ENCODE measurements at places on chromosomes 6 and 20.

GRCh38 chr6:4264081-4264480, 128.7 kb upstream of the ECI2 start:
- DNase-seq = no peak

- no peak for DNase-seq
Measured at GRCh38 chr6:5199702-5200101, 61.0 kb downstream of the LYRM4 start.

GRCh38 chr20:52175840-52176239, 15.7 kb downstream of the ZFP64 start:
- DNase-seq = no peak

GRCh38 chr6:22042706-22043105, 254.1 kb downstream of the PRL start:
- DNase-seq = no peak

DNA sequence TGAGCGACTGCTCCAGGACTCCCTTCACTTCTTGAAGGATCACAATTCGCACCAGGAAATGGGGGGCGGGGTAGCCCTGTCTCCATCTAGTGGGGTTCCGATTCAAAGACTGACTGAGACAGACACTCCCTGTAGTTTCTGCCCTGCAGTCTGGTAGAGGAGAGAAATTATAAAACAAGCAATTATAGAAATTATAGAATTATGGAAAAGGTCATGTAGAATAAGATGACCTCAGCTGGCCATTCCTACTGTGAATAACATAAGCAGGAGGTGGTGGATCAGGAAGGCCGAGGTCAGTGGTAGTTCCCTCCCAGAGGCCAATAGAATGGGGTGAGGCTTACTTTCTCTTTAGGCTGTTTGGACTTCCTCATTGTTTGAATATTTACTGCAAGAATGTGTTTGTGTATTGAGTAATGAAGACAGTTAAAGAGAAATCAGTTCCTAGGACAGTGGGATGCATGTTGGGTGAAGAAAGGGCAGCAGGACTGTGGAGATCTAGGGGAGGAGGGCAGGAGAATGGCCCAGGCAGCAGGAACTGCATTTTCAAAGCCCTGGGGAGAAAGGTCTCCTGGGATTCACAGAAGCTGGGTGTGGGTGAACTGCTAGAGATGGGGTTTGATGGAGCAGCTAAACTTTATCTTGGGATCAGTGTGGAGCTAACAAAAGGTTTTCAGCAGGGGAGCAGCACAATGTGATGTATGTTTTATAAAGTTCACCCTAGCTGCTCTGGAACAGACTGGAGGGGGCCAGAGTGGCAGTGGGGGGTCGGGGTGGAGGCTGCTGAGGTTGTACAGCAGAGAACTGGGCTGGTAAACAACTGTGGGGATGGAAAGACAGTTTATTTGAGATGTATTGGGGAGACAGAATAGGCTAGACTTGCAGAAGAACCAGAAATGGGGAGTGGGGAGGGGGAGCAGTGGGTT, 2.1 kb downstream of the ZNF341 start:
- DNase-seq = no peak

GRCh38 chr6:34146801-34147592, 1.1 kb upstream of the GRM4 start:
- no peak for DNase-seq

GRCh38 chr20:39799366-39799965, 837.3 kb downstream of the DHX35 start:
- no peak for DNase-seq

- DNase-seq = no peak
Measured at GRCh38 chr20:47191074-47191673, 165.3 kb downstream of the ZMYND8 start.

DNA sequence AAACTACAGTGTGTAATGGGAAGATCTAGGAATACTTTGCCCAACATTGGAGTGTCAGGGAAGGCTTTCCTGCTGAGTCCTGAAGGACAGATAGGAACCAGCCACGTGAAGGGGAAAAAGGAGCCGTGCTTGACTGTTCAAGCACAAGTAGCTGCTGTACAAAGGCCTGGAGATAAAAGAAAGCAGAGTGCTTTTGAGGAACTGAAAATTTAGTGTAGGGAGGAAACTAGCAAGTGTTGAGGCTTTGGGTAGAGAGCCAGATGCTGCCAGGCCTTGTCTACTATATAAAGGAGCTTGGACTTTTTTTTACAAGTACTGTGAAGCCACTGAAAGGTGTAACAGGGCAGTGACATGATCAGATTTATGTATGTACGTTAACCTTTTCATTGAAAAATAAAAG, 39.0 kb downstream of the DSE start:
- no peak for DNase-seq

DNA sequence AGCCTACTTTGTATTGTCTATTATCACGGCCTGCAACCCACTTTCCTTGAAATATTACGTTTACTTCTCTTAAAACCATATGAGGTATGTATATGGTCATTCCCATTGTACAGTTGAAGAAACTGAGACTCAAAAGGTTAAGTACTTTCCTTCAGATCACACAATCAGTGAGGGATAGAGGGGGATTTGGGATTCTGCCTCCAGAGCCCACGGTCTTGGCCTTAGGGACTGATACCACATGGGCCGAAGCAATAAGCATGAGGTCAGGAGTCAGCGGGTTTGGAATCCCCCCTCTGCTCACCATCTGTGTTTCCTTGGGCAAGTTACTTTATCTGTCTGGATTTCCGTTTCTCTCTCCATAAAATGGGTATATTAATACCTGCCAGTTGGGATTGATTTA, 19.4 kb upstream of the EPB41L1 start:
- no peak for DNase-seq

DNA sequence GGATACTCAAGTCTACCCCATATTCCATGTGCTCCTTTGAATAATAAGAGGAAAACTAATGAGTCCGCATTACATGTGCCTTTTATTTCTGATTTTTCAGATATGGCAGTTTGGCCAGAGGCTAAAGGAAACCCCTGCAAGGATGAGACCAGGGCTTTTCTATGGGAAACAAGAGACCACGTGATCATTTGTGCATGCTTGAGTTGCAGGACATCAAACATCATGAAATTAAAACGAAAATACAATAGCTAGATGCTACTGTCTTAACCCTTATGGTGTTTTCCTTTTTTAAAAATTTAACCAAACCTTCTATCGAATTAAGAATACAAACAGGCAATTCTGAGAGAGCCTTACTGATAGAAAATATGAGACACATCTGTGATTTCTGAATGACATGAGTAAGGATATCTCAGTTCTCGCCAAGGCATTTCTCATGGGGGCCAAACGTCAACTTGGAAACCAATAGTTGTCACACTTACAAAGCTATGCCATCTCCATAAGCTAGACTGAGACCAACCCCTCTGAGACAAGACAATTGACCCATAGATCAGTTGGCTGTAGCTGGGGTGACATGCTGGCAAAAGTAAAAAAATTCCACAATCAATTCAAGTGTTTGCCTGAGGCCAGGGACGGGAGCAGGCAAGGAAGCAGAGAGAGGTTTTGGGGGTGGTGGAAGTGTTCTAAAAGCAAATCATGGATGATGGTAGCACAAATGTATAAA, 52.8 kb downstream of the RIPOR2 start:
- no peak for DNase-seq

DNA sequence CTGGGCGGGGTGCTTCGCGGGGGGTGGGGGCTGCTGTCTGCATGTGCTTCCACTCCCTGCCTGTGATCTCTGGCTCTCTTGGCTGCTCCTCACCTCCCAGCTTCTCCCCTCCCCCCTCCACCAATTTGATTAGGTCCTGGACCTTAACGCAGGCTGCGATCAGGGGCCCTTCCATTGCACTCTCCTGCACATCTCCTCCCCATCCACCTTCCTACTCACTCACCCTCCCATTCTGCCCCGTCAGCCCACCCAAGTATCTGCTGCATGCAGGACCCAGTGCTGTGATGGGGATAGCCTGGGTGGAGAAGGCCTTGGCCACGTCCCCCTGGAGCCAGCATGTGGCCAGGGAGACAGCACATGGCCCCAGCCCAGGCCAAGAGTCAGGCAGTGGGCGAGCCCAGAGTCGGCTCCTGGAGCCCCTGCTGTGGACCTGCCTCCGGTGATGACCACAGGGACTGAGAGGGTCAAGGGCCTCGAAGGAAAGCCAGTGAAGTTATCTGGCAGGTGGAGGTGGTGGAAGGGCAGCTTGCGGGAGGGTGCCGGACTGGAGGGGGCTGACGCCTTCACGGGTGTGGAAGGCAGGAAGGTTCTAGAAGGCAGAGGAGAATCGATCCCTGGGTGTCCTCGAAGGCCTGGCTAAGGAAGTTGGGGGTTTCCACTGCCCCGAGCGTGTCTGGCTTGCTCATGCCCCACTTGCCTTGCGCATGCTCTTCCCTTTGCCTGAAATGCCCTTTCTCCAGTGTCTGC, 40.7 kb downstream of the SRC start:
- no peak for DNase-seq

DNA sequence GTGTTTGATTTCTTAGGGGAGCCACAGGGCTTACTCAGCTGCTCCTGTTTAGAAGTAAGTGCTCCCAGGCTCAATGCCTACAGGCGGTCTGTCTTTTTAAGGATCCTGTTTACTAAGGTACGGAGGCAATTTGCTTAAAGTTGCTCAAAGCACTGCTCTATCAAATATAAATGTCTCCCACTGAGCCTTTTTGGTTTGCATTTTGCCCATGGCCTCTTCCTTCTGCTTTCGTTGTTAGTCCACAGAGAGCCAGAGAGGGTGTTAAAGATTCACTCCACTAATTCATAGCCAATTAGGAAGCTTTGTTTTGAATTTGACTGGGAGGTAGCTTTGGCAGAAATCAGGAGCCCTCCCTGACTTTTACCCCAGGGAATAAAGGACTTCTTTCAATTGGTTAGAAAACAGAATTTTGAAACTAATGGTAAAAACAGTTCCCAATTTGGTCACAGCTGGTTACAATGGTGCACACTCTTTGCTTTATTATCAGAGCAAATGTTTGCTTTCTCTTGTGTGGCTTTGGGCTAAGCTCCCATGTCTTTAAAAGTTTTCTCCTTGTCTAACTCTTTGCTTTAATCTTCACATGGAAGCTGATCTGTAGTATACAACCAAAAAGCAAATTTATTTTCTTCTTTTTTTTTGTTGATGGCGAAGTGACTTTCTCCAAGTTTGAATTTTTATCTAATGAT, 126.2 kb downstream of the IMPG1 start:
- no peak for DNase-seq

- no peak for DNase-seq
Measured at GRCh38 chr6:110398778-110399177, 16.6 kb downstream of the DDO start.

DNA sequence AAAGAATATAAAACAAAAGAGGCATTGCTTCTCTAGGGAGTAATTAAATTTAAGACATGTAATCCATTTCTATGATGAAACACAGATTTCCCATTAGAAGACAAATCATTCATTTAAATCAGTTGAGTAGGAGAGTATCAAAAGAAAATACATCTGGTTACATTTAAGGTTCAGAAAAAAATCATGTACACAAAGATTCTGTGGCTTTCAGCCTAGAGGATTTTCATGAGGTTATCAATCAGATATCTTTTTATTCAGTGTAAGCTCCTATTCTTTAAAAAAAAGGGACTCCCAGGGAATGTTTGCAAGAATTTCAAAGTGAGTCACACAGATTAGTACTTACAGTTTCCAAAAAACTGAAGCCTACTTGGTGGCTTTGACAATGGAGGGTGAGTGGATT, 24.9 kb downstream of the COL21A1 start:
- DNase-seq = no peak

DNA sequence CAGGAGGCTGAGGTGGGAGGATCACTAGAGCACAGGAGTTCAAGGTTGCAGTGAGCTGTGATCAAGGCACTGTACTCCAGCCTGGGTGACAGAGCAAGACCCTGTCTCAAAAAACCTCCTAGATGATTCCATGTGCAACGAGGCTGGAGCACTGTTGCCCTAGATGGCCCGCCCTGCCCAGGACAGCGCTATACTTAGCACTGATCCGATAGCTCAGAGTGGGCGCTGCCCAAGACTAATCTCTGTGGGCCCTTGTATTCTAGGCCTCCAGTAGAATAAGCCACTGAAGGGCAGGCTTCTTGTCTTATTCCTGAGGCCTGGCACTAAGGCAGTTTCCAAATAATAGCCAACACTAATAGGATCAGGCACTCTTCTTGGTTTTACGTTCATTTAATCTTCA, 41.0 kb downstream of the STK35 start:
- no peak for DNase-seq

DNA sequence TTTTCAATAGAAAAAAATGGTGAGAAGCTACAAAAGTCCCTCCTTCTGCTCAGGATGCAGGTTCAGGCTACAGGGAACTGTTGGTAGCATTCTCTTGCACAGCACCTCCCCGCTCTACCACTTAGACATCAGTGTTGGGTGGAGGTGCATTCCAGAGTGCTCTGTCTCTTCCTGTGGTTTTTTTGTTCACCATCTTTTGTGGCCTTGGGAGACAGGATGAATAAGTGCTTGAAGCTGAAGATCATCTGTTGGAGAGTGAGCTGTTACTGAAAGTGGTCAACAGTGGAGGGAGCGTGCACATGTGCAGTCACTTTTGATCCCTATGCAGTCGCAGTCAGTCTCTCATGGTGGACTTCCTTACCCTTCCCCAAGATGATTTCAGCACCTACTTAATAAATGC, 16.6 kb upstream of the BTBD3 start:
- no peak for DNase-seq

DNA sequence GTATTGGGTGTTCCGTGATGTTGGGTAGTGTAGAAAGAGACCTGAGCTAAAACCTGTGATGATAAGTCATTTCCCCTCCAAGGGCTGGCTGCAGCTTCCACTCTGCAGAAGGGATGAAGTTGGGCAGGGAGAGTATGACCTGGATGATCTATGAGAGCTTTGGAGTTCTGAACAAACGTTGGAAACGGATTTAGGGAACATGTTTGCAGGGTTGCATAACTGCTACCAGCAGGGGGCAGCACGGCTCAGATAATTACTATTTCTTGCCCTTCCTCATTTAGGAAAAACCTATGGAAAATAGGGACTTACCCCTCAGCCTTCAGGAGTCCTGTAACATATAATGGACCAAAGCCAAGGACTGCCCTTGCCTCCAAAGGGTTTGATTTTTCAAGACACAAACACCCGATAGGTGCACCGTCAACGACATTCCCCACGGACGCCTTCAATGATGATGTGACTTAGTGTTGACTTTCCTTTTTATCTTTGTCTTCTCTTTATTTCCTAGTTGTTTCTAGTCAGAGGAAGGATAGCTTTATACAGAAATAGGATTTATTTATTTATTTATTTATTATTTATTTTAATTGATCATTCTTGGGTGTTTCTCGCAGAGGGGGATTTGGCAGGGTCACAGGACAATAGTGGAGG, 164.9 kb upstream of the SASH1 start:
- no peak for DNase-seq

DNA sequence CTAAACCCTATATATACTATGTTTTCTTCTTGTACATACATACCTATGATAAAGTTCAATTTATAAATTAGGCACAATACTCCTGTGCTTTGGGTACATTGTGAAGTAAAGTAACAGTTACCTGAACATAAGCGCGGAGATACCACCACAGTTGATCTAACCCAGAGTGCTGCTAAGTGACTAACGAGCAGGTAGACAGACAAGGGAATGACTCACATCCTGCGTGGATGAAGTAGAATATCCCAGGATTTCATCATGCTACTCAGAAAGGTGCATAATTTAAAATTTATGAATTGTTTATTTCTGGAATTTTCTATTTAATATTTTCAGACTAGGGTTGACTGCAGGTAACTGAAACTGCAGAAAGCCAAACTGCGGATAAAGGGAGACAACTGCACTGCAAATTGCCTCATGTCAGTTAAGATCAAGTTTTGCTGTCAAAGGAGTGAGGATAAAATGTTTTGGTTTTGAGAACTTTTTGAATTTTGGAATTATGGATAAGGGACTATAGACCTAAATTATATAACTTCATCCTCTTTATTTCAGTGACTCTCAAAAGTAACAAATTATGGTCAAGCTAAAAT, 14.4 kb downstream of the MKKS start:
- no peak for DNase-seq

- DNase-seq = no peak
Measured at GRCh38 chr6:119568580-119568979, 219.0 kb upstream of the MAN1A1 start.
